ENCODE measurements at places on chromosomes 1 and 21. TPM values are rescaled to one million over a fixed set of nuclear protein-coding genes. Genes with fewer than 3 reads are reported as not detected.

- no peak for DNase-seq
These were observed 91.1 kb downstream of the TRIM11 start for GRCh38 chr1:228315484-228315944.

DNA sequence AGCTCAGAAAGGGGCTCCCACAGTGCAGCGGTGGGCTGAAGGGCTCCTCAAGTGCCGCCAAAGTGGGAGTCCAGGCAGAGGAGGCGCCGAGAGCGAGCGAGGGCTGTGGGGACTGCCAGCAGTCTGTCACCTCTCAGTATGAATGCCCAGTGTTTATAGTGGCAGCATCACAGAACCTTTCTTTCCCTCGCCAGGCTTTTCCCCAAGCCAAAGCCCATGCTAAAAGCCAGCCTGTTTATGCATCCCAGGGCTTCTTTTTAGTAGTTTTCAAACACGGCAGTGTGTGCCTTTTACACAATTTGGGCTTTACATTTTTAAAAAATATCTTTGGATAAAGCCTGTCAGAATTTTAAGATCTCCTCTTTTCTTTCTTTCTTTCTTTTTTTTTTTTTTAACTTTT lies 70.6 kb downstream of the CENPF start:
- no peak for DNase-seq

- no peak for DNase-seq
These were observed 101.3 kb upstream of the ARTN start for GRCh38 chr1:43832255-43832654.

PAQR6 gene
- total RNA-seq: 2.0 TPM

DNA sequence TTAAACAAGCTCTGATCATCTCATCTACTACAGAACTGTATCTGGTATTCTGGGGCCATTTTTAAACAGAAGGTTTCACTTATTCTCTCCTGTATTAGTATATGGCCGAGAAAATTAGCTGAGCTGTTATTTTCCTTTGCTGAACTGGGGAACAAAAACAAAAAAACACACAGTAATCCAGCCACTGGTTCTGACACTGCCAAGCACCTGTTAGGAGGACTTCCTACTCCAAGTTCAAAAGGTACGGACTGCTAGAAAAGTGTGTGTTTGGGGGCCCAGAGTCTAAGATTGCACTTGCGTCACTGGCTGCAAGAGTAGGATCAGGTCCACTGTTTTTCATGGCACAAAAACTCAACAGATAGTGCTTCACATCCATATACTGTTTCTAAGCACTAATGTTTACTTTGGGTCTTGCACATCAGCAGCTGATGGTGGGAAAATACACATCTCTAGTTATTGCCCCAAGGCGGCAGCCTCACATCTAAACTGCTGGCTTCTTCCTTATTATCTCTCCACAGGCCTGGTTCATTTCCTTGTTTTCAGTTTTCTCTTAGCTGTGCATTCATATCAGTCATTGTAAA lies 226.1 kb downstream of the FGGY start:
- no peak for DNase-seq

GRCh38 chr1:24641646-24642151 lies 1.4 kb upstream of the SRRM1 start:
- peak; percentile 18 for DNase-seq

DNA sequence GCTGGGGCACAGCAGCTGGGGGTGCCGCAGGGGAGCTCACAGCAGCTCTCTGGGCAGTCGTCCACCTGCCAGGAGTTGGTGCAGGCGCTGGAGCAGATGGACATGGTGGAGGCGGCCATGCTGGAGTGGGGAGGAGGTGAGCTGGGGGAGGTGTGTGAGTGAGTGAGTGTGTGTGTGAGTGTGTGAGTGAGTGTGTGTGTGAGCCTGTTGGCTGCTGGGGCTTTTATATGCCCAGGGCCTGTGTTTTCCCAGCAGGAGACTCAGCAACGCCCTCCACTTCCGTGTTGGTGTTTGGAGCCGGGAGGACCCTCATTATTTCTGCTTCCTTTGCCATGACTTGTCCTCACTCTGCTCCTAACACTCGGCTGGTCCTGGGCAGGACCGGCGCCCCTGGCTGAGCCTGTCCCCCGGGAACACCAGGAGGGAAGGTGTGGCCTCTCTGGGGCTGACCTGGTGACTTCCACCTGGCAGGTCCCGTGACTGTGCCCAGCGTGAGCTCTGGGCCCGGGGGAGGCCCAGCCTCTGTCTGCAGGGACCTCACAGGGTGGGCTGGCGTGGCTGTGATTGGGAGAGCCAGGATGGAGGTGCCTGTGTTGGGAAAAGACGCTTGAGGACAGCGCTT lies at the start of gene KRTAP10-2:
Gene KRTAP10-2, minus strand, starts transcription at position 166 of the 622 bp plus-strand sequence. Its CDS starts 47 bp downstream, at position 119.
- DNase-seq: no peak

GRCh38 chr1:9438431-9439073 lies 100.7 kb upstream of the SLC25A33 start:
- DNase-seq: no peak

GRCh38 chr1:227797144-227797543 lies 18.3 kb upstream of the PRSS38 start:
- no peak for DNase-seq

DNA sequence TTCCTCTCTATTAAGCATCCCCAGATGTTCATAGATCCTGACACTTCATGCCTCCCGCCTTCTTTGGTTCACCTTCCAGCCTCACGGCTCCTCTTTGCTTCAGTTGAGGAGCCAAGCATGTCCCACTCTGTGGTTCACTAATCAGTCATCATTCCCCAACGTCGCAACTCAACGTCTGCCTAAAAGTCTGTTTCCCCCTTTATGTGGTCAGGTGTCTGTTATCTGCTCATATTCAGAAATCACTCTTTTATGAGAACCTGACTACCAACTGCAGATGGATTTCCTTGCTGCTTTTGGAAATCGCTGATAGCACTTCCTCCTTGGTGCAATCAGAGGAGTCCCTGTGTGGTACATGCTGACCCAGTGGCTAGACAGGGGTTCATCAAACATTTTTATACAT lies 94.1 kb upstream of the VANGL1 start:
- DNase-seq: no peak

GRCh38 chr1:68495968-68496679 lies 758 bp downstream of the DEPDC1 start:
- no peak for DNase-seq

AMY1C gene
- total RNA-seq: not detected

DNA sequence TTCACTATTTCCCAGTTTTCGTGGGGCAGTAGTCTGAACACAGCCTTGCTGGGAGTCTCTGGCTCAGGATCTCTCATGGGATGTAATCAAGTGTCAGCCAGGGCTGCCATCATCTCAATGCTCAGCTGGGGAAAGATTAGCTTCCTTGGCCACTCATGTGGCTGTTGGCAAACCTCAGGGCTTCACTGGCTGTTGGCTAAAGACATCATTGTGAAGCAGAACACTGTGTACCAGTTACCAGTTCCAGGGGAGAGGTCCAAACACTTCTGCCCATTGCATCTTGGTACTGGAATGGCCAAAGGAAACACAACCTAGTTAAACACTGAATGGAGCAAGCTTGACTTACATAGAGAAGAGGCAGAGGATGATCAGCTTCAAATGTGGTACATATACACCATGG lies 33.7 kb downstream of the AADACL4 start:
- DNase-seq: peak; percentile 1

- DNase-seq: no peak
These were observed 645.0 kb upstream of the PTBP2 start for GRCh38 chr1:96076589-96076988.

GRCh38 chr1:210400043-210400840 lies 71.5 kb downstream of the HHAT start:
- peak; percentile 66 for DNase-seq

GRCh38 chr1:198837278-198838021 lies 198.6 kb downstream of the PTPRC start:
- no peak for DNase-seq

GRCh38 chr21:14985306-14985705 lies 79.5 kb downstream of the NRIP1 start:
- DNase-seq: no peak

- no peak for DNase-seq
These were observed 1.5 kb downstream of the AKIRIN1 start for GRCh38 chr1:38992412-38993111.

DNA sequence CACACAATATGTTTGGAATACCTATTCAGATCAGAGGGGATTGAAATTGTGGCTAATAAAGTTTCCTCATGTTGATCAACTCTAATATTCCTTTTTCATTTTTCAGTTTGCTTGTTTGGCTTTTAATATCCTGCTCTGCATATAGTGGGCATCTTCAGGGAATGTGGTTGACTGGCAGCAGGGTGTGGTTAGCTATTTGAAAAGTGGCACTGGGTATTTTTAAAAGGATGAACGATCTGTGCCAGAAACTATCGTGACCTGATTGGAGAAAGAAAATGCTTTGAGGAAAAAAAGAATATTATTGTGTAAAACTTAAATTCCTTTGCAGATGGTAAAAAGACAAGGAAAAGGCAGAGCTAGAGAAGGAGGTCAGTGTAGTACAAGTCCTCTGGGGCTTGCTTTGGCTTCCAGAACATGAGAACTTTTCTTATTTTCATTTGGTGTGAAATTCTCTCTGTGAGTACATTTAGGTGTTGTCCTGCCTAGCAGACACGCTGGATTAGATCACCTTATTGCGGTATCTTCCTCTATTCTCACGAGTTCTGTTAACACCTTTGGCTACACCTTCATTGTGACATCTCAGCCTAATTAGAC lies 329.7 kb upstream of the SNX7 start:
- no peak for DNase-seq

DNA sequence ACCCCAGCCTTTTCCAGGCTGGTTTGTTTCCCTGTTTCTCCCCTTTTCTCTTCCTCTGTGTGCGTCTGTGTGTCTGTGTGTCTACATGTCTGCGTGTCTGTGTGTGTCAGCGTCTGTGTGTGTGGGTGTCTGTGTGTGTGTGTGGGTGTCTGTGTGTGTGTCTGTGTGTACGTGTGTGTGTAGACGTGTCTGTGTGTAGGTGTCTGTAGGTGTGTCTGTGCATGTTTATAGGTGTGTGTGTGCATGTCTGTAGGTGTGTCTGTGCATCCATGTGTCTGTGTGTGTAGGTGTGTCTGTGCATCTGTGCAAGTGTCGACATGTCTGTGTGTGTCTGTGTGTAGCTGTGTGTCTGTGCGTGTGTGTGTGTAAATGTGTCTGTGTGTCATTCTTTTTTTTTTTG lies 3.3 kb downstream of the TTLL10 start:
- no peak for DNase-seq

GRCh38 chr21:30240661-30241060 lies 24.8 kb upstream of the CLDN8 start:
- no peak for DNase-seq

- no peak for DNase-seq
These were observed 9.4 kb upstream of the UBR4 start for GRCh38 chr1:19219451-19219850.

GRCh38 chr1:41044187-41044586 lies 22.7 kb upstream of the SLFNL1 start:
- DNase-seq: no peak

DNA sequence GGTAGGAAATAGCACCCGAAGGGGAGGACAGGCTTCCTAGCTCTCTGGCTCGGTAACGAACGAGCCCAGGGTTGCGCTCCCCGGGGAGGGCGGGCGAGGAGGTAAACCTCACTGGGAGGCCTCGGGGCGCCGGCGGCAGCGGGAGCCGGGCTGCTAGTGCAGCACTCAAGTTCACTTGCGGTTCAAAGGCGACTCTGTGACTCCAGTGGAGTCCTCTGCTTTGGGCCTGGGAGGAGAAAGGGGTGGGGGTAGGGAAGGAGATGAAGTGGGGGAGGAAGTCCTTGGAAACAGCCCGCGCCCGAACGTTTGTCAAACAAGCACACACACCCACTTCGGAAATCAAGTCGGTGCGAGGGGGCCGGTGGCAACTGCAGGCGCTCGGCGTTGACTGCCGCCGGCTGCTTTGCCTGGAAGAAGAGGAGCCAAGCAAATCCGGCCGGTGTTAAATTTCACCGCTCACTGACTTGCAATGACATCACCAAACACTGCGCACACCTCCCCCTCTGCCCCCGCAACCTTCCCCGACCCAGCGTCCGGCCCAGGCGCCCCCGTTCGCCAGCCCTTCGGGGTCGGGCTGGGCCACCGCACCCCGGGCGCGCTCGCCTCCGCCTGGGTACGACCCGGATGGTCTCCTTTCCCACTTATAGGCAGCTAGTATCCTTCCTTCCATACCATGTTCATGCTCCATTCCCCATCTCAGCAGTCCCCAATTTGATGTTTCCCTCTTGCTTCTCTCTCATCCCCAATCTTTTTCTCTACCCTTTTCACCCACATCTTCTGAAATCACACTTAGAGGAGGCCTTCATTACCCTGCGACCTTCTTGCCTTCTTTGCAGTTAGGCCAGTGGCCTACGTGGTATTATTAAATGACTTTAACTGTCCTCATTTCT lies at the start of gene COL24A1:
Gene COL24A1, minus strand, starts transcription at position 207 of the 890 bp plus-strand sequence. CDS start 376 bp downstream, outside the sequence.
- DNase-seq: no peak

- DNase-seq: peak; percentile 65
These were observed 15.8 kb downstream of the ODF2L start for GRCh38 chr1:86380257-86380861.

GRCh38 chr1:198552668-198553416 lies 12.4 kb upstream of the ATP6V1G3 start:
- no peak for DNase-seq

DNA sequence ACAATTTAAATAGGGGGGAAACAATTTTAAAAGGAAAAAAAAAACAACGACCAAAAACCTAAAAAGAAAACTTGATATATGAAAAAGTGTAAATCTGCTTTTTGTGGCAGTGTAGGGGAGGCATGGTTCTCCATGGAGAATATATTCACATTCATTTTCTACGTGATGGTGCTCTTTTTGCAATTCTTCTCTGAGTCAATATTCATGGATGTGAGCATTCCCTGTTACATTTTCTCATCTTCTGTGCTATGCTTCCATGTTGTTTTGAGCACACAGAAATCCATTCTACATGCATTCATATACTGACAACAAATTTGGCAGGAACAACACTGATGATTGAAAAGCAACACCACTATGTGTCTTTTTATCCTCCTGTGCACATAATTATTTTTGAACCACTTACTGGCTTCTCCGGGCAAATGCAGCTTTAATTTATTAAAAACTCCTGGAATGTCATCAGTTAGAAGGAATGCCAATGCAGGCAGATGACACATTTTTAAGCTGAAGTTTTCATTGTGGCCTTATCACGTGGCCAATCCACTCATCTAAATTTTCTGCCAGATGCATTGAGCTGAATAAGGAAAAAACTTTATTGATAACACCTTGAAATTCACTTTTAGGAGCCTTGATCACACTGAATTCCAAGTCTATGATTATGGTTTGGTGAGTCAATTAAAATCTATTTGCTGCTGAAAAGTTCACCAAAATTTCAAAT lies 590.6 kb downstream of the NUF2 start:
- DNase-seq: no peak

PBX1 gene
- total RNA-seq: not detected

DNA sequence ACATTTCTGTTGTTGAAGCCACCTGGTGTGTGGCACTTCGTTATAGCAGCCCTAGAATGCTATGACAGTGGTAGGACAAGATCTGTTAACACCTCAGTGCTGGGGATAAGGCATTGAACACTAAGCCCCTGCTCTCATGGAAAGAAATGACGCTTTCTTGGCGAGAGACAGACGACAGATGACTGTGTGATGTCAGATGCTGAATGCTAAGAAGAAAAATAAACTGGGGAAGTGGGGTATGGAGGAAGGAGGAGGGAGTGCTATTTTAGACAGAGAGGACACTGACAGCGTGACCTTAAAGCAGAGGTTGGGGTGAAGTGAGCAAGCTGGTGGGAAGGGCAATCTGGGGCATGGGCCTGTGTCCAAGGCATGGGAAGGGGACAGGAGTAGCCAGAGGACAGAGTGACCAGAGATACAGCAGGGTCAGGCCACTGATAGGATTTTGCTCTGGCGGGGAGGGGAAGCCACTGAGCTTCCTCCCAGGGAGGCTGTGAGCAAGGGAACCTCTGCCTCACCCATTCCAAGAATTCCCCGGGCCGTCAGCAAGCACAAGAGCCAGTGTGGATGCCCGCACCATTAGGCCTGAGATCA lies 15.2 kb downstream of the DOP1B start:
- DNase-seq: peak; percentile 65

KCNJ9 gene
- not detected for total RNA-seq

Measured in G401 (cell line).